Astrocyte (in vitro differentiated cells and primary cell): ENCODE measurements at places on chromosomes 6 and 20.
A peak's percentile ranks its signal among the peaks of the same experiment; 100 is the strongest.

DNA sequence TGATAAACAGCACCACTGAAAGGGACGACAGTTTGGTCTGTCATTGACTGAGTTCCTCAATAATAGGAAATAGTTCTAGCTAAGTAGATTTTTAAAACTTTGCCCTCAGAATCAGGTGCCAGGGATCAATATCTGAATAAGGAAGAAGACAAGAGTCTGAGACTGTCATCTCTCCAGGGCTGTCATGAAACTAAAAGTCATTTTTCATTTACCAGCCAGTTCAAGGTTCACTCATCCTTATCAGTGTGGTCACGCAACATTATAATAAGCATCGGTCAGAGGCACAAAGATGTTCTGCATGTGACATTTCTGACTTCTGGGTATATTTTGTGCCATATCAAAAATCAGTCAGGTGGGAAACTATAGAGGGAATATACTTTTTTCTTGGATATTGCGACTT, 52.5 kb upstream of the E2F3 start:
- DNase-seq: no peak

GRCh38 chr6:101290346-101290745, 103.2 kb upstream of the GRIK2 start:
- no peak for DNase-seq

GRCh38 chr20:44350567-44350966, 4.9 kb upstream of the HNF4A start:
- no peak for DNase-seq

DNA sequence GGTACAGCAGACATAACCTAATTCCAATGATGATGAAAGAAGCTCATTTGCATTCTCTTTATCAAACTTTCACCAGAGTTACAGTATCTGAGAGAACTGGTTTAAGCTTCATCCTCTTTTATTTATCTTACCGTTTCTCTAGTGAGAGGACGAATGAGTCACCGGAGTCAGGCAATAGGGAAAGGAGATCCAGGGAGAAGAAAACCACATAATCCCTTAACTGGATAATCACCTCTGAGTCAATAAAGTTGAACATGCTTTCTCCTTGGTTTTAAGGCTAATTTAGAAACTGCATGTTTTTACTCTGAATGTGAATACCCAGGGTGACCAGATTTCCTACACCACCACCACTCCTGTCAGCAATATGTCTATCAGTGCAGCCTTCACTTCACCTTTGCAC, 313.7 kb upstream of the TBX18 start:
- peak; percentile 86 for DNase-seq

GRCh38 chr20:53216856-53217576, 244.9 kb downstream of the TSHZ2 start:
- peak; percentile 45 for DNase-seq

GRCh38 chr6:123925350-123925749, 121.7 kb downstream of the NKAIN2 start:
- peak; percentile 24 for DNase-seq

DNA sequence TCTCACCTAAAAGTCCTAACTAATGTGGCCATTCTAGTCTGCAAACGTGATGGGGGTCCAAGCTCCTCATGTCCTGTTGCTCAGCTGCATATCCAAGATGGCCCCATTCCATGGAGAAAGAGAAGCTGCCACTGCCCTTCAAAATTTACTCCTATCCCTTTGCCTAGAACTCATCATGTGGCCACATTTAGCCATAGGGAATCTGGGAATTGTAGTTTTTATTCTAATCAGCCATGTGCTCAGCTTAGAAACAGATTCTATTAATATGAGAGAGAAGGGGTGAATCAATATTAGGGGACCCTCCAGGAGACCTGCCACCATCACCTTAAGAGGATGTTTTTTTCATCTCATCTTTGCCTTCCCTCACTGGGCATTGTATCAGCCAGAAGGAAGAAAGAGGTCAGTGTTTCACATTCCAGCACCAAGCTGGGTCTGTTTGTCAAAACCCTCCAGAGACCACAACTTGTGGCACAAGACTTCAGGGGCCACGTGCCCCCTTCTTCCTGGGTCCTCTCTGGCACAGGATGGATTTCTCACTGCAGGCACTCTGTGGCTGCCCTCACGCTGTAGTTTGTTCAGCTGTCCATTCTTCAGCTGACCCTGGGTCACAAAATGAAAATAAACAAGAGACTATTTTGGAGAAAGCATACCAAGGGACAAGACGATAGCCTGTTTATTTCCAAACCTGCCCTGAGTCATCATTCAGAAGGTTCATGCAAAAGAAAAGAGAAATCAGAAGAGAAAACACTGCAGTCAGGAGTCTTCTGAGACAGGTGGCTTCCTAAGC, 172.0 kb downstream of the EYA2 start:
- peak; percentile 4 for DNase-seq

- peak; percentile 46 for DNase-seq
These were observed 7.2 kb upstream of the SYNJ2 start for GRCh38 chr6:157974341-157974894.

DNA sequence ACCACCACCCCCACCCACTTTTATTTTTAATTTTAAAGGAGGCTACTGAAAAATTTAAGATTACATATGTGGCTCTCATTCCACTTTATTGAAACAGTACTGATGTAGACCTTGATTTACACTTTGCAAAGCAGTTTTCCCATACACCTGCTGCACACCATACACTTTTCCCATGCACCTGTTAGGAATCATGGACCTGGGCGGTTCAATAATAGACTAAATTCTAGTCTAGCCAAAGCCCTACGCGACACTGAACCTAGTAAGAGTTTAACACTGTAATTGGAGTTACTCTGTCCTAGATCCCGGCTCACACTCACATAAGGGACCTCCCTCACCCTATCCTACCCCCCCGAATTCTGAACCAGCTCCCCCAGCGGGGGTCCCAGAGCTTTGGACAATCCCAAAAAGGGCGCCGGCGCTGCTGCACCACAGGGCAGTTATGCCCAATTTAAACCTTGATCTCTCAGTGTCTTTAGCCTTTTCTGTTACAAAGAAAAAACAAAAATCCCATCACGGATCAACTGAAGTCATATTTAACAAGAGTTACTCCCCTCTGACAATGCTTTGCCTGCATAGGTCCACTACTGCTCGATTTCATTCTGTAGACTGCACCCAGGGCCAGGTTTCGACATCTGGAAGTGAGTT, 2.4 kb upstream of the GCLC start:
- no peak for DNase-seq

GRCh38 chr20:21325296-21325695, 22.2 kb downstream of the XRN2 start:
- DNase-seq: no peak

DNA sequence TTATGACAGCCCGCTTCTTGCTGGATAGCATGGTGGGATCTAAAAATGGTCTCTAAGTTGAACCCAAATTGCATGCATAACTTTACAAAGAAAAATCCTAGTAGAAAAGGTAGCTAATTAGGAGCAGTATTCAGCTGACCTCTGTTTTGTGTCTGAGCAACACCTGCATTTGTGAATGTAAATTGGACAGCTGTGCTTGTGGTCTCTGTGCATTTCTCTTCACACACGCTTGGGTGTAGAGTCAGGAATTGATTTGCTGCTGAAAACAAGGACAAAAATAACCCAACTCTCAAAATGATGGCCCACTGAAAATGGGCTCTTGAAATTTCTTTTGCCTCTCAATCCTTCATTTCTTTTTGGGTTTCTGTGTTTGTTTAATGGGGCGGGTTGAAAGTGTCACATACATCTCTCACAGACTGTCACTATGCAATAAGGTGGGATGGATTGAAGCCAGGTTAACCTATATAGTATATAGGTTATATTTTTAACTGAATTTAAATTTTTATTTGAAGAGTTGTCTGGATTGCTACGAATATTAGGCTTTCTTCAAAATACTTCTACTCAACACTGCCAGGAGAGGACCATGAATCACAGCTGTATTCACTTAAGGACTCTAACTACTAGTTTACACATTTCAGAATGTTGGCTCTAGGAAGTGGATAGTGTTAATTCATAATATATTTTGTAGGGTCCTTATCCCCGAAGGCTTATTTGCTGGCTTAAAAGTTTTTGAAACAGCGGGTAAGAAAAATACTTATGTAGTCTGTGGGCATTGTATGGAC, 46.5 kb downstream of the SOBP start:
- no peak for DNase-seq

- no peak for DNase-seq
These were observed 140.9 kb downstream of the NCOA3 start for GRCh38 chr20:47642624-47643023.

DNA sequence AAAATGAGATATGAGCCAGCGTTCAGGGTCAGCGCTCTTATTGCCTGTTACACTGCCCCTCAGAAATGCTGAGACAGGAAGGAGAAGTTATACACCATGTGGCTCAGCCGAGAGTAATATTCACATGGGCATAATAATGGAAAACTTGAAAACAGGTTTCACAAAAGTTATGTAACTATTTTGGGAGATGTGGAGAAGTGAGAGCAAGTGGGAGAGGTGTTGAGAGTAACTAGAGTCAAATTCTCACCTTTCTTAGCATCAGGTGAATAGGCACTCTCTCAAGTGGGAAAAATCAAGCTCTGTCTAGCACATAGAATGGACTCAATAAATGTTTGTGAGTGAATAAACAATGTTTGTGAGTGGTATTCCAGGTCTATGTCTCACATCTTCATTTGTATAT, 94.5 kb downstream of the TBX18 start:
- no peak for DNase-seq

DNA sequence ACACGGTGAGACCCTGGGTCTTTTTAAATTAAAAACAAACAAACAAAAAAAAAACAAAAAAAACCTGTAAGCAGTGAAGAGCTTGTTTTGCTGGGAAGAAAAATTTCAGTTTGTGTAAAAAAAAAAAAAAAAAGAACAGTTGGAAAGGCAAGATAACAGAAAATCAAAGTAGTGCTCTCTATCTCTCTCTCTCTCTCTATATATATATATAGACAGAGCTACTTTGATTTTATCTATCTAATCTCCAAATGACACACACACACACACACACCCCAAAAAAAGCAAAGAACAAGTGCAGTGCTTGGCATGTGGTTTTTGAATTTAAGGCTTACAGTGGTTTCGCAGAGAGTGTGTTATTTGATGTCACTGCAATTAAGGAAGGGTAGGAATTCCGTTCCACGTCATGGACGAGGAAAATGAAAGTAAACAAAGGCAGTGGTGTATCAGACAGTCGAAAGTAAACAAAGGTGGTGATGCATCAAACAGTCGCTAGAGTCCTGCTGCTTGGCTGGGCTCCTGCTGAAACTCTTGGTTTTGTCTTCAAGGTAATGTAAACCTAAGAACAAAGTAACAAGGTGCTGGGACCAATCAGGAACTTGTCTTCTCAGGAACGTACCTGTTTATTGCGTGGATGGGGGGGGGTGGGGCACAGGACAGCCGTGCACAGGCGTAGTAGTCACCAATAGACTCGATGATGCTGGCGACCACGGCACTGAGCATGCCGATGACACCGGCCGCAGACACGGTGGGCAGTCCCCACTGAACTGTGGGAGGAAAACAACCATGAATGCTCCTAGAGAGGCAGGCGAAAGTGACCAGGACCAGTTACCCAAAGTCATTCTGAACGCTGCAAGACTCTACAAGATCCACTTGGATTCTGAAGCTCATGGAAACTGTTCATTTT, 131.8 kb downstream of the SLC23A2 start:
- DNase-seq: peak; percentile 6

GRCh38 chr6:167758309-167759023, 68.2 kb upstream of the AFDN start:
- DNase-seq: no peak

GRCh38 chr6:156421933-156422332, 355.2 kb upstream of the ARID1B start:
- DNase-seq: no peak

DNA sequence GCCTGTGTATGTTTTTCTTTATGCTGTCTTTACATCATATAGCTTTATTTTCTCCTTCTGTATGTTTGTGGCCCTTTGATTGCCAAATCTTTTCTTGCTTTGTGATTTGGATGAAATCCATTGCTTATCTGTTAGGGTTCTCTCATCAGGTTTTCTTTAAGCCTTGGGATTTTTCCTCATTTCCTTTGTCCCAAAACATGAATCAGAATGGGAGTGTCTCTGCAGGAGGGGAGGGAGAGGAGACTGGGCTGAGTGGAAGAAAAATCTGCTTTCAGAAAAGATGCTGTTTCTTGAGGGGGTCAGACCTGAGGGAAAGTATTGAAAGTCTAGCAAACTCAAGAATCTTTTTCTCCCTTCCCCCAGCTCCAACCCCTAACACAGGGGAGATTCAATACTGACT, 758.0 kb upstream of the MMS22L start:
- DNase-seq: peak; percentile 3

- DNase-seq: no peak
These were observed 111.9 kb downstream of the JARID2 start for GRCh38 chr6:15357782-15358181.

DNA sequence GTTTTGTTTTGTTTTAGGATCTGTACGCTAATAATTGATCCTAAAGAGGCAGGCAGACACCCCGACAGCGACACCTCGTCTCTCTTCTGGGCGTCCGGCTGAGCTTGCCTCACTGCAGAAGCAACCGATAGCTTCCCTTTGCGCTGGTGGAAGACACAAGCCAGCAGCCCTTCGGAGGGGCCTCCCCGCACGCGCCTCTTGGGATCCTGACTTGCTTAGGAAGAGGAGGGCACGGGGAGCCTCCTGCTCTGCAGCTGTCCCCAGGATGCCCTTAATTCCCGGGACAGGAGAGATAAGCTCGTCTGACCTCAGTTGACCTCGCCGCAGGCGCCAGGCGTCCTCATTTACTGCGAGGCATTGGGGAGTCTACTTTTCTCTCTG, 94.0 kb downstream of the CD83 start:
- DNase-seq: peak; percentile 18

GRCh38 chr6:46629691-46630090, 22.9 kb downstream of the CYP39A1 start:
- no peak for DNase-seq

- no peak for DNase-seq
These were observed 9.1 kb upstream of the TP53TG5 start for GRCh38 chr20:45387274-45387673.

GRCh38 chr6:7628479-7628878, 38.5 kb downstream of the SNRNP48 start:
- DNase-seq: peak; percentile 33

- DNase-seq: no peak
These were observed 6.1 kb downstream of the DACT2 start for GRCh38 chr6:168313431-168314011.

DNA sequence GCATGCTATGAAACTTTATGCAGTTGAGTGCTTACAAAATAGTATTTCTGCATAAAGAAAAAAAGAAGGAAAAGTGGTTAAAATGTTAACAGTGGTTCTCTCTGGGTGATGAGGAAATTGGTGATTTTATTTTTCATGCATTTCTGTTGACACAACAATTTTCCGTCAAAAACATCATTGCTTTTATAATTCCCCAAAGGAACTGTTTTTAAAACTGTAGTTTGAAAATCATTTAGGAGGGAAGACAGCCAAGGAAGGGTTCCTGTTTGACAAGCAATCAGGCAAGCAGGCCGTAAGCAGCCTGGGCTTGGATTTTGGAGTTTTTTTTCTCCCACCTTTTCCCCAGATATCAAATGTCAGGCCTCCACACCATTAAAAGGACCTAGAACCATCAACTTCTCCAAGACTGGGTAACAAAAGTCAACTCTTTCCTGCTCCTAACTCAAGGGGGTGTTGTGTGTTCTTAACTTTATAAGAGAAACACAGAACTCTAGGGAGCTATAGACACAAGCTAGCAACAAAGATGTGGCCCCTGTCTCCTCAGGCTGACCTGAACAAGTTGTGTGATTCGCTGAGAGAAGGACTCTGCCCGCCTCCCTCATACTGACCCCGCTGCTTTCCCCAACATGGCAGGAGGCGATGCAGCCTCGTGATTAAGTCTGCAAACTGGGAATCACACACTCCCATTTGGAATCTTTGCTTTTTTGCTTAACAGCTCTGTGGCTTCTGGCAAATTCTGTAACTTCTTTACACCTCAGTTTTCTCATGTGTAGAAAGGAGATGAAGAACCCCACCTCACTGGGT, 146.6 kb downstream of the BCAS1 start:
- DNase-seq: no peak

- peak; percentile 22 for DNase-seq
These were observed 771.4 kb upstream of the MMS22L start for GRCh38 chr6:98054453-98054852.
